Upper lobe of left lung (tissue), 6 donors: ENCODE measurements at places on chromosomes 1 and 21. TPM values are rescaled to one million over a fixed set of nuclear protein-coding genes. Genes with fewer than 3 reads are reported as not detected.
A peak's percentile ranks its signal among the peaks of the same experiment; 100 is the strongest.

DNA sequence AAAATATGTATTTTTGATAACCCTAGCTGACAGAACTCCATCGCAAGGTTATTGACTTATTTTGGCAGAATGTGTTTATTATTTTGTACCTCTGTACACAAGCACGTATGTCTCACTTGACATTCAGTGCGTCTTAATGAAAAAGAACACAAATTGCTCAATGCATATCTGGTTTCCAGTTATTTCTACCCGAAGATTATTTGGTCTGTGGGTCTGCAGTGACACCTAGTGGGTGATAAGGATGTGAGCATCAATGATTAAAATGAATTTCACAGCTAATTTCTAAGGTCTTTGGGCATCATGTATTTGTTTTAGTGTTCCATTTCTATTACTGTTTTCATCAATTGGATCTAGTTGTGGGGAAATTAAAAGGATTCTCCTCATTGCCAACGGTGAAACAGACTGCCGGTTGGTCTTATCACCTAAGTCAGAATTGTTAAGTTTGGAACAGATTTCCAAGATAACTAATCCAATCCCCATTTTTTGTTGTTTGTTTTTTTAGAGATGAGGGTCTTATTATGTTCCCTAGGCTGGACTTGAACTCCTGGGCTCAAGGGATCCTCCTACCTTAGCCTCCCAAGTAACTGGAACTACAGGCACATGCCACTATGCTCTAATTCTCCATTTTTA is 13.9 kb downstream of the DDX20 start:
- H3K4me1 ChIP-seq, result no peaks in the 10 kb centered on the region
- no peak overlapping the region for H3K27ac ChIP-seq
- no peaks in the 10 kb centered on the region for H3K27me3 ChIP-seq
- H3K36me3 ChIP-seq, result peaks cover 5% of the 10 kb centered on the region
- DNase-seq, result no peak
- H3K4me3 ChIP-seq, result no peak overlapping the region

GRCh38 chr1:246552110-246552509 is 14.0 kb downstream of the TFB2M start:
- peaks cover 9% of the 10 kb centered on the region for H3K36me3 ChIP-seq
- H3K27me3 ChIP-seq, result no peaks in the 10 kb centered on the region

GRCh38 chr1:243792891-243793290 is 57.2 kb downstream of the AKT3 start:
- peaks cover 30% of the 10 kb centered on the region for H3K4me1 ChIP-seq
- no peak overlapping the region for H3K4me3 ChIP-seq
- no peak for DNase-seq
- H3K36me3 ChIP-seq, result no peaks in the 10 kb centered on the region

The CCDC185 gene
- total RNA-seq, result not detected

- H3K4me1 ChIP-seq, result peaks cover 21% of the 10 kb centered on the region
- no peak for DNase-seq
- no peaks in the 10 kb centered on the region for H3K36me3 ChIP-seq
- H3K27ac ChIP-seq, result no peak overlapping the region
- H3K4me3 ChIP-seq, result no peak overlapping the region
Measured at GRCh38 chr1:25609921-25610320, 6.7 kb upstream of the MAN1C1 start.

The CD5L gene
- 2.4 TPM for total RNA-seq

The FCRL6 gene
- 3.0 TPM for total RNA-seq

- peaks cover 24% of the 10 kb centered on the region for H3K4me1 ChIP-seq
- DNase-seq, result no peak
- H3K4me3 ChIP-seq, result no peak overlapping the region
- peak overlapping the region; percentile 24 for H3K27ac ChIP-seq
- H3K36me3 ChIP-seq, result peaks cover 7% of the 10 kb centered on the region
Measured at GRCh38 chr1:205275916-205276688, 45.4 kb downstream of the NUAK2 start.

The SEC22B gene
- 19.9 TPM for total RNA-seq

GRCh38 chr1:109225711-109226445 is 12.2 kb downstream of the SARS1 start:
- peaks cover 24% of the 10 kb centered on the region for H3K36me3 ChIP-seq
- no peak for DNase-seq
- no peak overlapping the region for H3K27ac ChIP-seq
- H3K4me1 ChIP-seq, result no peaks in the 10 kb centered on the region

DNA sequence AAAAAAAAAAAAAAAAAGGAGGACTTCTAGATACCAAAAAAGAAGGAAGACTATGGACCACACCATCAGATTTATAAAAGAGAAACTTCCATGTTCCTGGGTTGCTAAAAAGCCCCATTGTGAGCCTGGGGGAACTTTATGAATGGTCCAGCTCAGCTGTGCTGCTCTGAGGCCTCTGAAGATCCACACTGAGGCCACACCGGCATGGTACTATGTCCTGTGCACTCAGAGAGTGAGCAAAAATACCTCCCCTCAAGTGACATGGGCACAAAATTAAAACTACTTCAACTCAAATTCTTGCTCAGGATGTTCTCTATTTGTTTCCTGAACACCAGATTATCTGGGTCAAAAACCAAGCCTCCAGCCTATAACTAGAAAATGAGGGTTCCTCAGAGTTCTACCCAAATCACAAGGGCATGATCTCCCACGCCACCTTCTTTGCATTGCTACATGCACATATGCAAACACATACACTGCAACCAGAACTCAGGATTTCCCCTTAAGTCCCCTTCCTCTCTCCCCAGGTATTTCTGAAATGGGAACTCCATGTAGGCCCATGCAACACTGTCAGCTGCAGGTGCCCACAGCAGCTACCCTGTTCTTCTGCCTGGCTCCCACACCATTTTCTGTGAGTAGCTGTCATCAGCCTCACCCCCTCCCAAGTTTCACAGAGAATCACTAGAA is 94.4 kb downstream of the SH3GLB1 start:
- no peak for DNase-seq
- H3K4me1 ChIP-seq, result no peaks in the 10 kb centered on the region
- no peaks in the 10 kb centered on the region for H3K36me3 ChIP-seq
- H3K27ac ChIP-seq, result no peak overlapping the region
- no peaks in the 10 kb centered on the region for H3K27me3 ChIP-seq
- no peak overlapping the region for H3K4me3 ChIP-seq

GRCh38 chr21:39125752-39126485 is 57.3 kb downstream of the PSMG1 start:
- no peak overlapping the region for H3K4me3 ChIP-seq
- H3K27me3 ChIP-seq, result no peaks in the 10 kb centered on the region
- peaks cover 5% of the 10 kb centered on the region for H3K4me1 ChIP-seq
- no peaks in the 10 kb centered on the region for H3K36me3 ChIP-seq

The SLC5A9 gene
- 3.5 TPM for total RNA-seq

DNA sequence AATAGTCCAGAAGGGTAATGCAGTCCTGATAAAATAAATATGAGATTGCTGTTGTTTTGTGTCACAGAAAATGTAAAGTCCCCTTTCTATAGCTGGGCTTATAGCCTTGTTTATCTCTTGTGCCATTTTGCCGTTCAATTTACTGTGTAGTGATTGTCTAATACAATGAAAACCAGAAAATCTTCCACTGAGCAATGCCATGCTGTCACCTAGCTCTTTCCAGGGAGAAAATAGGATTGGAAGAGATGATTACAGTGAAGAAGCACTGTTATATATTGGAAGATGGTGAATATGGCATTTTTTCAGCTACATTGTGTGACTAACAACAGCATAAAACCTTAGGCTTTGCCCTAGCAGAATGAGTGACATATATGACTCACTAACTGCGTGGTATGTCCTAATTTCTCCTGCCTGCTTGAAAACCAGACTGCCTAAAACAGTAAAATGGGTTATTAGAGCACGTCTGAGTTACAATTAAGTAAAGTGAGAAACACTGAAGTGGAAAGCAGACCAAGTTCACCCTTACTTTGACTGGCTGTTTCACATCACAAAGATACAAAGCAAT is 332.4 kb upstream of the ZP4 start:
- DNase-seq, result no peak
- no peaks in the 10 kb centered on the region for H3K4me1 ChIP-seq
- H3K4me3 ChIP-seq, result no peak overlapping the region

DNA sequence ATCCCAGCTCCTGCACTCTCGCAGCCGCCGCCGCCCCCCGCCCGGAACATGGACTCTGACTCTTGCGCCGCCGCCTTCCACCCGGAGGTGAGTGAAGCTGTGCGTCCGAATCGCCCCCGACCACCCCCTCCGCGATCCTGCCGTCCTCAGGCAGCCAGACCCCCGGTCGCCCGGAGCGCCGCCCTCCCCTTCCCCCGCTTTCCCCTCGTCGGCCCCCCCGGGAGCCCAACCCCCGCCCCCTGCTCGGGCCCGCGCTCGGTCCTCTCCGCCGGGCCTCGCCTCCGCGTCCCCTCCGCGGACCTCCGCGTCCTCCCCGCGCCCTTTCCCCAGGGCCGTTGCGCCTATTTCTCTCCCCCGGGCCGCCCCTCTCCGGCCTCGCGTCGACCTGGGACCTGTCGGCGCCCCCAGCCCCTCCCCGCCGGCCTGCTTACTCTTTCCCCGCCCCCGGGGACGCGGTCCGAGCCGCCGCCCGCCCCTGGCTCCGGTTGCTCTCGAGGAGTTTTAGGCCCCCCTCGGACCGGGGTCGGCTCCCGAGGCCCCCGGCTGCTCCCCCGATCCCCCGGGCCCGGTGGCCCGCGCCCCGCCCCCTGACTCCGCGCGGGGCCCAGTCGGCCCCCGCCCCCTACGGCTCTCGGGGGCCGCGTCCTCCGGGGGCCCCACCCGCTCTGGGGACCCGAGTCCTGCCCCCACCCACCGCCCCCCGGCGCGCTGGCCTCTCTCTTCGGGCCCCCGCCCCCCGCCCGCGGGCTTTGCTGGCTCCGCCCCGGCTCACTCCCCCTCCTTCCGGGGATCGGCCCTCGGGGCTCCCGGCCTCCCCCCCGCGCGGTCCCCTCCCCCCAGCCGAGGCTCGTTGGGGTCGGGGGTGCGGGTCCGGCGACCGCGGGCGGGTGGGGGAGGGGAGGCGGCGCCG is 743 bp downstream of the PHF13 start:
- peak overlapping the region; percentile 89 for H3K27ac ChIP-seq
- H3K4me1 ChIP-seq, result peaks cover 18% of the 10 kb centered on the region
- peak; percentile 93 for DNase-seq
- H3K36me3 ChIP-seq, result no peaks in the 10 kb centered on the region
- no peaks in the 10 kb centered on the region for H3K27me3 ChIP-seq
- H3K4me3 ChIP-seq, result peak overlapping the region; percentile 96

- no peak for DNase-seq
Measured at GRCh38 chr1:26067432-26067911, at the start of gene TRIM63. TRIM63 (minus strand) TSS chr1:26067630; CDS start chr1:26067494, 136 bp downstream.

DNA sequence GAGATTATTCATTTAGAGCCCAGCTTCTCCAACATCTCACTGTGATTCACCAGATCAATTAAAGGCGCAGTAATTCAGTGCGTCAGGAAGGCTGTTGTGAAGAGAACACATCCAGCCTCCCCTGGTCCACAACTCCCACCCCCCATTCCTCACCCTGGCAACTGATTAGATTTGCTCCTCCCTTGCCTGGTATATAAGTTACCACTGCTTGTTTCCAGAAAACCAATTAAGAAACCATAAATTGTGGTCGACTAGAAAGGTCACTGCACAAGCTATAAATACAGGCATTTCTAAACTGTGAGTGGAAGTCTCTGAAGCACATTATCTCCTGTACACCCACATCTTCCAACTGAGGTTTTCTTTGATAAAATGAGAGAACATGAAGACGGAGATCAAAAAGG is 41.9 kb downstream of the FAM163A start:
- no peaks in the 10 kb centered on the region for H3K36me3 ChIP-seq
- no peak for DNase-seq
- no peaks in the 10 kb centered on the region for H3K27me3 ChIP-seq
- no peak overlapping the region for H3K4me3 ChIP-seq
- H3K27ac ChIP-seq, result no peak overlapping the region
- H3K4me1 ChIP-seq, result no peaks in the 10 kb centered on the region

The UMODL1 gene
- total RNA-seq, result 0.40 TPM

DNA sequence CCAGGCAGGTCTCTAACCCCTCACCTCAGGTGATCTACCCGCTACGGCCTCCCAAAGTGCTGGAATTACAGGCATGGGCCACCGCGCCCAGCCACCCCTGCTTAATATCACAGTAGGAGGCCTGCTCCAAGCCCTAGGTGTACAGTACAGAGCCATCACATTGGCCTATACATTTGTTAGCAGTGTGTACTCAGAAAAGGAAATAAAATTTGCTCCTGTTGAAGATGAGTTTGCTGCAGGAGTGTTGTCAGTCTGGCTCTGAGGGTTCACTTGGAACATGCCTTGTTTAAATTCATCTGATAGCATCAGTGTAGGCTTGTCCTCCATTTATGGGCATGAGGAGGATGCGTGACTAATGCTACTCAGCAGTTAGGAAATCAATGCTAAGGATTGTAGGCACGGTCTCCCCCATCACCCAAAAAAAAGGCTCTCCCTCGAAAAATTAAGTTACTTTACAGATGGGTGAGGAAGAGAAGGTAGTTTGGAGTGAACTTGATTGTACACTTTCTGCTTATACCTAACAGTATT is 4.6 kb upstream of the ENAH start:
- H3K4me3 ChIP-seq, result no peak overlapping the region
- no peaks in the 10 kb centered on the region for H3K27me3 ChIP-seq
- H3K27ac ChIP-seq, result no peak overlapping the region
- no peak for DNase-seq

- no peak for DNase-seq
- no peaks in the 10 kb centered on the region for H3K27me3 ChIP-seq
- no peak overlapping the region for H3K4me3 ChIP-seq
- no peaks in the 10 kb centered on the region for H3K36me3 ChIP-seq
- no peak overlapping the region for H3K27ac ChIP-seq
Measured at GRCh38 chr1:64624808-64625207, 120.1 kb upstream of the RAVER2 start.

- H3K36me3 ChIP-seq, result peaks cover 51% of the 10 kb centered on the region
- no peaks in the 10 kb centered on the region for H3K27me3 ChIP-seq
- no peak overlapping the region for H3K27ac ChIP-seq
Measured at GRCh38 chr1:109327285-109327684, 20.5 kb upstream of the MYBPHL start.

DNA sequence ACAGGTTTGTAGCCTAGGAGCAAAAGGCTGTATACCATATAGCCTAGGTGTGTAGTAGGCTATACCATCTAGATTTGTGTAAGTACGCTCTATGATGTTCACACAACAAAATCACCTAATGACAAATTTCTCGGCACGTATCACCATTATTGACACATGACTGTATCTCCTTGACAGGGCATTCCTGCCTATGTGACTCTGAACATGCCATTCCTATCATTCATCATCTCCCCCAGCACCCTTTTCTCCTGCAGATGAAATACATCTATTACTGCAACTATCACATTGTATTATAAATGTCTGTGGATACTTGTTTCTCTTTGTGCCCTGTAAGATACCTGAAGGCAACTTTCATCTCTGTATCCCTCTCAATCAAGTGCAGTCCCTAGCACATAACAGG is 29.9 kb downstream of the TP53BP2 start:
- H3K4me1 ChIP-seq, result no peaks in the 10 kb centered on the region
- H3K4me3 ChIP-seq, result no peak overlapping the region
- no peak overlapping the region for H3K27ac ChIP-seq
- DNase-seq, result no peak
- H3K27me3 ChIP-seq, result no peaks in the 10 kb centered on the region
